Stimulated activated CD4-positive, alpha-beta T cell treated with anti-CD3 and anti-CD28 coated beads, TNF-alpha, amount 100 ng/mL, for 48 hours (primary cell): ENCODE measurements at places on chromosomes 3 and 15.
A peak's percentile ranks its signal among the peaks of the same experiment; 100 is the strongest.

GRCh38 chr3:142019794-142020320, 129.5 kb downstream of the TFDP2 start:
- no peak for DNase-seq

GRCh38 chr3:184386047-184386806, 6.4 kb downstream of the CHRD start:
- no peak for DNase-seq

DNA sequence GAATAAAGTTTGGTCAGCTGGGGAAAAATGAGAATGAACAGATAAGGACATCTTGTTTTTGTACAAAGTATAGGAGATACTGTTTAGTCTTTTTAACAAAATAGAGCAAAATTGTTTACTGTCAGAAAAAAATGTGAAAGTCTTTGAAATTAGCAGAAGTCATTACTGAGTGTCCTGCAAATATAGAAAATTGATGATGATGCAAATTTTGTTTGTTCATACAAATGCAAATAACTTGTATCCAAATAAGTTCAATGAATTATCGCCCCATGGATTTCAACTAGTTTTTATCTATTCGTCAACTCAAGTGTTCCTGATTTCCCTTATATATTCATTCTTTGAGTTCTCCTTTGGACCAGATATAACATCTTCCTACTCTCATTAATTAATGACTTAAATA, 378.0 kb upstream of the SGO1 start:
- DNase-seq = no peak

DNA sequence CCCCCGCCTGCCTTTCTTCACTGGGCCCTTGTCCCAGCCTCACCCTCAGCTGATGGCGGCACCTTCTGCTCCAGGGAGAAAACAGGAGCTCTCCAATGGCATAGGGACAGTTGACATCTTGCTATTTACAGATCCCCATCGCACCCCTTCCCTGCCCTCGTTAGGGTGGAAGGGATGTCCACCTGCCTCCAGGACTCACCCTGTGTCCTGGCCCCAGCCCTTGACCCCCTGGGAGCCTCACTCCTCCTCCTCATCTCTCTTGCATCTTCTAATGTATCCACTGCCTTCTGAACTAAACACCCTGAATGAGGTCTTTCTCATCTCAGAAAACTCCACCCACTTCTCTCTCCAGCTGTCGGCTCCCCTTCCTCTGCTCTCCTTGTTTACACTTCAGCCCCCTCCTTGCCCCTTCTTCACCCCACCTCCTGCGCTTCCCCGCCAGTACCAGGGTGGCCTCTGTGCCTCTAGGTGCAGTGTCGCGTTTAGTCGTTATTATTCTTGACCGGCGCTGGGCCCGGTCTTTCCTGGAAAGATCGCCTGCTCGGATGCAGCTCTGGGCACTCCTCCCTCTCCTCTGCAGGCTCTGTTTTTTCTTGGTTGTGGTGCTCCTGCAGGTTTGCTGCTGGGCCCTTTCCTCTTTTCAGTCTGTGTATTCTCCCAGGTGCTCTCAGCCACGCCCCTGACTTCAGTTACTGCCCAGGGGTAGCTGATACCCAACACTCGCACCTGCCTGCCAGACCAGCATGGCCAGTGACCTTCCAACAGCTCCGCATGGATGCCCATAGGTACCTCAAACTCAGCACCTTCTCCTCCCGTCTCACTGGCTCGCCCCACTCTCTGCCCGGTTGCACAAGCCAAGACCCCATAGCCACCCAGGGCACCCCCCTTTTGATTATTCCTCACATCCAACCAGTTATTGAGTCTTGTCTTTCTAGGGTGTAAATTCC, 42.9 kb downstream of the PML start:
- DNase-seq = no peak

GRCh38 chr3:73448761-73449301, 175.9 kb downstream of the PDZRN3 start:
- no peak for DNase-seq

DNA sequence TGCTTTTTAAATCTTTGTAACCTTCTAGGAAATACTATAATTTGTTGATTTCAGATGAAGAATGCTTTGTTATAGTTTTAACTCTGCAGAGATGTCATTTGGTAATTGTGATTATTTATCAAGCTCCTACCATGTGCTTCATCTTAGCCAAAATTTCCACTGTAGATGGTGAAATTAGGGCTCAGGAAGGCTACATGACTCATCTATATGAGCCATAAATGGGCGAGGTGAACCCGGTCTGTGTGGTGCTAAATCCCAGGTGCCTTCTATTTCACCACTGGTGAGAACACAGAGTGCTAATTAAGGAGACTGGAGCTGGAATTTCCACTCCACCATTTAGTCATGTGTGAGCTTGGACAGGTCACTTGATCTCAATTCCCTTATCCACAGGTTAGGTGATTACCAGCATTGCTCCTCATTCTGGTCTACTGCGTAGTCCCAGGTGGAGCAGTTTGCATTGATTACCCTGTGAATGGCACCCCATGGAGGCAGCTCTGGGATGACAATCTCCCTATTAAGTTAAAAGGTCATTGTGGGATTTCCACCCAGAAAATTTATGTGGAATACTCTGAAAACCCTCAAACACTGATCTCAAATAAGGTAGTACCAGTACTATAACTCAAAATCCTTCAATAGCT, 2.8 kb upstream of the CCR3 start:
- DNase-seq = no peak

DNA sequence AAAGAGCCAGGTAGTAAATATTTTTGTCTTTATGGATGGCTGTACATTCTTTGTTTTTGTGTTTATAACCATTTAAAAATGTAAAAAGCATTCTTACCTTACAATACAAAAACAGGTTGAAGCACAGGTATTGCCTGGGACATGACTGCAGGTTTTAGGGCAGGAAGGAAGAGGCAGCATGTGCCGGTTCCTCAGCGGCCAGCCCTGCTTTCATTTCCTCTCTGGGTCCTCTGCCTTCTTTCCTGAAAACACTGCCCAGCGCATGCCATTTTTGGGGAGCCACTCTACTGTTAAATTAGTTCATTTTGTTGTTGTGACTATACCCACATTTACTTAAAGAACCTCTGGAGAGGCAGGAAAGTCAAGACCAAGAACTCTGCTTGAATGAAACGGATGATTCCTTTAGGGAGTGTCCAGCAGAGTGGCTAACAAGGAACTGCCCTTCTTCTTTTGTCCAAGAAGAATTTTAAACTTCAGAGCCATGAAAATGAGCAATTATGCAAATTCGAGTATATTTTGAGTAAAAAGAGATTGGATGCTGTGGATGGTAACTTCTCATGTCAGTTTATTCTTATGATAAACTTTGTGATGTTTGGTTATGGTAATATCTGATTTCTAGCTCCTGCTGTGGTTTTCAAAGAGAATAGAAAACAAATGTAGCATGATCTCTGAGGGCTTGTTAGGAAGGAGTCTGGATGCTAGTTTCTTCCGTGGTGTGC, 52.7 kb downstream of the SACM1L start:
- DNase-seq = no peak

GRCh38 chr15:43185157-43186002, at the start of gene CCNDBP1:
TSS of gene CCNDBP1 (plus strand) at chr15:43185403. CDS start at chr15:43185499, 96 bp downstream.
- DNase-seq = peak; percentile 82

- no peak for DNase-seq
Observed at GRCh38 chr3:32596282-32596908, 25.7 kb upstream of the DYNC1LI1 start.

DNA sequence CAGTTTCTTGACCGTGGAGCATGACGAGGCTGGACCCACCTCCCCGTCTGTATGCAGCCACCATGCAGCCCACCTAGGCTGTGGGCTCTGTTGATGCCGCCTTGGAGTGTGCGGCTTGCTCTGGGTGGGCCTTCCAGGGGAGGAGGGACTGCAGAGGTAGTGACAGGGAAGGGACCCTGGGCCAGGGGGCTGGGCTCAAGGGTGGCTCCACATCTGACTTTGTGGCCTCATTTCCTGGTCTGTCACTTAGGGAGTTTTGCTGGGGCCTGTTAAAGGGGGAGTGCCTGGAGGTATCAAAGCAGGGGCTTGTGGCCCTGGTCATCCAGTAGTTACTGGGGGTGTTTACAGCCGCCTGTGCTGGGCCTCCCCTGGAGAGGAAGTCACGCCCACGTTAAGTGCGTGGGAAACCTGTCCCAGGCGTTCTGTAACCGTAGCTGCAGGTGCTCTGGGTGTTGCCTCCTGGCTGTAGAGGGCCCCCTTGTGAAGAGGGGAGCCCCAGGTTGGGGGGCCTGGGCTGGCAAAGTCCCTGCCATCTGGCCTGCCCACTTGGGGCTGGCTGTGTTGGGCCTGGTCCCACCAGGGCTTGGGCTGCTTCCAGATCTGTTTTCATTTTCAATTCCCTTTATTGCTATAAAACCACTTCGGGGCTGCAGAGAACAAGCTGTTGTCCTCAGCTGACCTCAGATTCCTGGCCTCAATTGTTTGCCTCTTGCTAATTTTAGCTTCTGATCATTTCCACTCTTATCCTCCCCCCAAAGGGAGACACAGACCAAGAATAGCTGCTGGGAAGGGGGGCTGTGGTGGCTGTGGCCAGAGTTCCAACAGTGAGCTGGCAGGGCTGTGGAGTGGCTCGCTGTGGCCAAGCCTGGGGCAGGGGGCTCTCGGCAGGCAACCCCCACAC, 26.5 kb downstream of the KLF13 start:
- no peak for DNase-seq

GRCh38 chr15:57604507-57604906, 12.8 kb downstream of the MYZAP start:
- no peak for DNase-seq

GRCh38 chr15:74631935-74632560, 16.4 kb downstream of the CLK3 start:
- peak; percentile 62 for DNase-seq

DNA sequence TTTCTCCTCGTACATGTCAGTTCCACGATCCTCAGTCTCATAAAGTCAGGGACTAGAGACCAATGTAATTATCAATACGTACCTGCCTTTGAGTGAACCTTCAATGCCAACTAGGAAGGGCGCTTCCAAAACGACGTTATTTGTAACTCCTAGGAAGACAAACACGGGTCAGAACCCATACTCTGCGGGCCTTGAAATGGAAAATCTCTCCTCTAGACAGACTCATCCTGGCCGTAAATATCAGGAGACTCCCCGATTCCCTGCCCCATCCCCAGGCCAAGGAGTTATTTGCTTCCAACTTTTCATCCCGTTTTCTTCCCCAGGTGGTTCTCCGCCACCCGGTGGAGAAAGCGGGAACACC, 578 bp downstream of the OIP5 start:
- DNase-seq = no peak

DNA sequence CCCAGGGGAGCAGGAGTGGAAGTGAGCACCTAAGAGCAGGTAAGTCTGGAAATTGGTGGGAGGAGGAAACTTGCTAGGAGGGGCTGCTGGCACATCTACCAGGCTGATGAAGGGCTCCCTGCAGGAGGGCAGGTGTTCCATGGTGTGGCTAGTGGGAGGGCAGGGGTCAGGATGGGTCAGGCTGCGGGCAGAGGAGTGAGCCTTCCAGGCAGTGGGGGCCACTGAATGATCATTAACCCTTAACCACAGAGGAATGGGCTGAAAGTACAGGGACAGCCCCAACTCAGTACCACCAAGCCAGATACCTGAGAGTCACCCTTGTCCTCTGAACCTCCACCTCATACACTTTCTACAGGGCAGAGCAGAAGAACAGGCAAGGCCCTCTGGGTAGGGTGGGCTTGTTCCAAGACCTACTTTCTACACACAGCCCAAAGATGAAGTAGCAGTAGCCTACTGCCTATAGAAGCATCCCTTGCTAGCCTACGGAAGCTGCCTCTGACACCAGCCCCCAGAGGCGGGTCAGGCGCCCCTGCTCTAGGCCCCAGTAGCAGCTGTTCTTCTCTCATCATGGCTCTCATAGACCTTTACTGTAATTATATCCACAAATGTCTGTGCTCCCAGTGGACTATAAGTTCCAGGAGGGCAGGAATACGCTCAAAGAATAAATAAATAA, 4.6 kb downstream of the RAB6B start:
- DNase-seq = no peak

- DNase-seq = no peak
Observed at GRCh38 chr3:4394048-4394447, 73.0 kb downstream of the SUMF1 start.

DNA sequence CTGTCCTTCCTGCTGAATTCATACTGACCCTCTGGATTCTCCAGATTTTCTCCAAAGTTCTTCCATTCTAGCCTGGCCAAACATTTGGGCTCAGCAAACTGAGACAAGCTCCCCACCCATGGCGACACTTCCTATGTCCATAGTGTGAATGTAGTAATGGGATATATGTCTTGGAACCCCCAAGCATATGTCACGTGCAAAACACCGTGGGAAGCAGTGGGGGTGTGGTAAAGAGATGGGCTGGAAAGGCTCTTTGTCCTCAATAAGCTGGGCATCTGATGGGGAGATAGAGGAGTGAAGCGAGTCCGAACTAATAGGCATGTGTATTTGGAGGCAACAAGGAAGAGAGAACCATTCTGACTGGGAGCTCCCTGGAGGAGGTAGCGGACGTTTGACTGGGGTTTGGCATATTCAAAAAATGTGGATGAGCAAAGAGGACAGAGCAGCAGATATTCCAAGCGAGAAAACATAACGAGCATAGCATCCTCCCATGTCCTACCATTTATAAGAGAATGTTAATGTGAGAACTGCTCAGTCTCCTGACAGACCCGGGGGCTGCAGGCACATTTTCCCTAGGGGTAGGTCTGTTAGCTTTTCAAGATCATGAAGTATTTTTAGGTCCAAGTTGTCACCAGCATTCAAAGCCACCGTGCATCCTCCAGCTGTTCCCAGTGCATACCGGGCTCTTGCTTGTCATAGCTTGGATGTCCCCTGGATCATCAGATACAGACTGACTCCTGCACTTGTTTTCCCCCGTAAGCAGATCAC, 25.6 kb downstream of the TPM1 start:
- DNase-seq = no peak

- no peak for DNase-seq
Observed at GRCh38 chr3:49841126-49841696, 15.2 kb downstream of the TRAIP start.

DNA sequence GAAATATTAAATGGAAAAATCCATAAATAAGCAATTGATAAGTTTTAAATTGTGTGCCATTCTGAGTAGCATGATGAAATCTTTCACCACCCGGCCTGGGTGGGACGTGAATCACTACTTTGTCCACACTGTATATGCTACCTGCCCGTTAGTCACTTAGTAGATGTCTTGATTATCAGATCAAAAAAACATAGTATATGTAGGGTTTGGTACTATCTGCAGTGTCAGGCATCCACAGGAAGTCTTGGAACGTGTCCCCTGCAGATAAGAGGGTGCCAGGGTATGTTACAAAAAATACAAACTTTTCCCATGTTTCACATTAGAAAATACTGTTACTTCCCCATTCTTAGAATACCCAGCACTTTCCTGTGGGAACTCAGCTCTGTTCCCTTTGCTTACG, 35.2 kb downstream of the FAM81A start:
- no peak for DNase-seq

GRCh38 chr15:56351353-56351752, 13.9 kb upstream of the TEX9 start:
- DNase-seq = no peak

- no peak for DNase-seq
Observed at GRCh38 chr3:90128391-90128790, 1021.0 kb downstream of the EPHA3 start.

GRCh38 chr3:126618021-126618420, 36.9 kb downstream of the TXNRD3 start:
- no peak for DNase-seq

- no peak for DNase-seq
Observed at GRCh38 chr3:45140141-45140769, 5.9 kb downstream of the CDCP1 start.

GRCh38 chr3:189368384-189368783, 196.6 kb downstream of the TPRG1 start:
- DNase-seq = no peak

GRCh38 chr3:111812701-111813100, 46.4 kb upstream of the PHLDB2 start:
- no peak for DNase-seq
